ENCODE measurements at places on chromosomes 5 and 9.
A peak's percentile ranks its signal among the peaks of the same experiment; 100 is the strongest.

DNA sequence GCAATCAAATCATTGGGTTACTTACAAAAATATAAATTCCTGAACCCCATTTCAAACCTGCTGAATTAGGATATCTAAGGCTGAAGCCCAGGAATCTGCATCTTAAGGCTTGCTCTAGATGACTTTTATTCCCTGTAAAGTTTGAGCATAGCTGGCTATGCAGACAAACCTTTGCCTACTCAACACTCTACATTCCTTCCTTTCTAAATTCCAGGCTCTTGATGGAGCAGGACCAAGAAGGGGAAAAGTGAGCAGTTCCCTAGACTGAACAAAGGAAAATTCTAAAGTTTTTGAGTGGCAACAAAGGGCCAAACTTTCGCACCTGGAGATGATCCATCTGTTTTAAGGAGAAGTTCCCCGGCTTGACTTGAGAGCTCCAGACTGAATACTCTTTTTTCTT, 9.8 kb upstream of the ADRA1B start:
- DNase-seq, result no peak

- no peak for DNase-seq
Measured at GRCh38 chr5:146340260-146341081, 1.8 kb downstream of the POU4F3 start.

DNA sequence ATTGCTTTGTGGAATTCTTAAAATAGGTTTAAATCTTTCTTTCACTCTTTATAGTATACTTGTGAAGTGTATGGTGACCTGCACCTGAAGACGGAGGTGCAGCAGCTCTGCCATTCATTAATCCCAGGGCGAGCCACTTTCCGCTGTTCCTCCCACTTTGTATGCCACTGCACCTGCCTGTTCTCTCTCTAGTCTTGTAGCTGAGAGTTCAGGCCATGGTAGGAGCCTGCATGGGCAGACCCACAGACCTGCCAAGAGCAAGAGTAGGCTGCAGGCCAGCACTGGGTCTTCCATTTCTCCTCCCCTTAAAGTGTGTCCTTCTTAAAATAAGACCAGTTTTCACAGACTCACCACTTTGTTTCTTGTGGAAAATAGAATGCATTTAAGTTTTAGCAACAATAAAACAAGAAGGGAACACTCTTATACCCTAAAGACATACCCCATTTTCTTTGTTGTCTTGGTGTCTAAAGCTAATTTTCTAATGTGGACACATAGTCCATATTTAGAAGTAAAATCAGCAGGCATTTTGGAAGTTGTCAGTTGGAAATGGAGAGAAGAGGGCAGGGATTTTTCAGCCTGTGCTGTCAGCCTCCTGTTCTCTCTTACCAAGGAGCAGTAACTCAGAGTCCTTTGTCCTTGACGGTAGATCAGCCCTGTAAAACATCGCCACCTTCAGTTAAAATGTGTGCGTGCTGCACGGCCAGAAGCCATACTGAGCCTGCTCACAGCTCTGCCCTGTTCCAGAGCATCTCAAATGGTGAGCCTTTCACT, 103.2 kb downstream of the SNCAIP start:
- DNase-seq, result no peak

DNA sequence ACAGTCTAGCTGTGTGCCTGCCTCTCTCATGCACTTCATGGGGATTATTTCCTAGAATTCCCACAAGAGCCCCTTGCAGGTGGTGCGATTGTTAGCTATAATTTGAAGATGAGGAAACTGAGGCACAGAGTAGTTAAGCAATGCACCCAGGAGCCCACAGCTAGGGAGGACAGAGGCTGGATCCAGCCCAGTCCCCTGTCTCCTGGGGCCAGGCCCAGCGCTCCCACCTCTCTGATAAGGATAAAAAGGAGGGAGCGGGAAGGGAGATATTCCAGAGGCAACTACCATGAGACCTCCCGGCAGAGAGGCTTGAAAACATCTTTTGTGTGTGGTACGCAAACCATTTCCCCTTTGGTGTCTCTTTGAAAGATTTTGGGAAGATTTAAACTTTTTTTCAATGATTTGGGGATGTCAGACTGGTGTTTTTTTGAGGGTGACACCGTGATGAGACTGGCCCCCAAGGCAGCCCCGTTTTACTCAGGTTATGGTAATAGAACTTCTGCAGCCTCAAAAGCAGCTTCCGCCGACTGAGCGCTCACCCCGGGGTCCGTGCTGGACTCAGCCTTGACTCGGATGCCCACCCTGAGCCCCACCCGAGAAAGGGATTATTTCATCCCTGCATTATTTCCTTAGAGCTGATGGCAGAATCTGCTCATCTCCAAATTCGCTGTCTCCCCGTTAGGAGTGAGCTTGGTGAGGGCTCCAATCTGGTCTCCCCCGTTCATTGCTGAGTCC, 144.7 kb upstream of the IER5L start:
- DNase-seq, result no peak

GRCh38 chr5:59143926-59144333, 561.1 kb downstream of the RAB3C start:
- DNase-seq, result no peak

DNA sequence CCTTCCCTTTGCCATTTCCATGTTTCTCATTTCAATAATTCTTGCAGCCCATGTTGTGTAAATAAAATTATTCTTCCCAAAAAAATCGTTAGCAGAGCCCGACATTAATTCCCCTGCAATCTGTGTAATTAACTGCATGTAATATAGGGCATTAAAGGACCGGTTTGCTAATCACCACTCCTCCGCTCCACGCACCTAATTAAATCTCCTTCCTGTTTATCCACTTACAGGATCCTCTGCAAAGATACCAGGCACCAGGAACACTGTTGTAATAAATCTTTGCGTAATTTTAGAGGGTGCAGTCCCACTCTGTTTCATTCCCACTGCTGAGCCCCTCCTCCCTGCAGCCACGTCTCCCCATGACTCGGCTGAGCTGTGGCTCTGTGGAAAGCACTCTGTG, 105.0 kb upstream of the PPP1R26 start:
- DNase-seq, result no peak

- DNase-seq, result no peak
Measured at GRCh38 chr5:123617561-123617960, 105.6 kb downstream of the CSNK1G3 start.

- no peak for DNase-seq
Measured at GRCh38 chr9:16681652-16681987, 188.8 kb downstream of the BNC2 start.

DNA sequence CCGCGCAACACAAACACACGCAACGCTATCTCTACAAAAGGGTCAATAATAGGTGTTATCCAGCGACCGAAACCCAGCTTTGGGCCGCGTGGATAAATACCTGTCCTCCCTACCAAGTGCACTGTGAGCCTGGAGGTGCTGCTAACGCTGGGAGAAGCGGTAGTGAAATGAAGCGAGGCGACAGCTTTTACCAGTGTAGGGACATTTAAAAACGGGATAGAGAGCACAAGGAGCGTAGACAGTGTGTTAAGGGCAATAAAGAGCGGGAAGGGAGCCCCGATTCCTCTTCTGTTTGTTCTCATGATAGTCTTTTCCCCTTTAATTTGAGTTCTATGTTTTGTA, 421 bp upstream of the DEPDC1B start:
- DNase-seq, result peak; percentile 0

DNA sequence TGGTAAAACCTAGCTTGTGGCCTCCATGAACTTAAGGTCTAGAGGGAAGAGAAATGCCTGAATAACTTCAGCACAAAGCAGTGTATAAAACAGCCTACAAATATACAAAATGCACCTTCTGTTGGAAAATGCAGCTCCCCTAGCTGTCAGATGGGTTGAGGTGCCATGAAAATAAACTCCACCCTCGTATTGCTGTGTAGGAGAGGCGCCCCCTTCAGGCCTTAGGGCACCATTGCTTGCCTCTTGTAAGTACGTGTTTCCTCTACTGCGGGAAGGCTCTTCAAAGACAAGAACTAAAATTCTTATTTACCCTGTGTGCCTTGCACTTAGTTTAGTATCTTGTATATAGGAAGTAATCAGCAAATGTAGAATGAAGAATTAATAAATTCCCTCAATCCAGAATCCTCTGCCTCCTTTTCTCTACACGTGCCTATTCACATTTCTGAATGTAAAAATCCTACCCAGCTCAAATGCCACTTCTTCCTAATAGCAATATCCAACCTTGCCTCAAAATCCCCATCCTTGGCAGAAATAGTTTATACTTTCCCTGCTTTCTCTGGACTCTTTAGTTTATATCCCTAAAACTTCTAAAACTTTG, 393.7 kb upstream of the PDE4D start:
- no peak for DNase-seq

DNA sequence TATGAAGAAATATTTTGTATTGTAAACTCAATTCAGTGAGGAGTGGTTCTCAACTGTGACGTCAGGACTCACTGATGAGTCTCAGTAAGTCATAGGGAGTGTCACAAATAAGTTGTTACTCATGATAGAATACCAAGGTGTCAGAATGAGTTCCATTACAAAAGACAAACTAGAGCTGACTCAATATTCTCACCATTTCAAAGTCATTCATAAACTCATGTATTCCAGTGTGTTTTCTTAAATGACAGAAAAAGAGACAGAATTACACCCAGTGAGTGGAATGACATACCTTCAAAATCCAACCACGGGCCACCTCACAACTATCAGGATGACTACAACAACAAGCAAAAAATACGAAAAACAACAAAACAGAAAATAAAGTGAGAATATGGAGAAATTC, 321.5 kb downstream of the ENC1 start:
- no peak for DNase-seq

- DNase-seq, result no peak
Measured at GRCh38 chr9:114050646-114051045, 27.5 kb downstream of the AMBP start.

DNA sequence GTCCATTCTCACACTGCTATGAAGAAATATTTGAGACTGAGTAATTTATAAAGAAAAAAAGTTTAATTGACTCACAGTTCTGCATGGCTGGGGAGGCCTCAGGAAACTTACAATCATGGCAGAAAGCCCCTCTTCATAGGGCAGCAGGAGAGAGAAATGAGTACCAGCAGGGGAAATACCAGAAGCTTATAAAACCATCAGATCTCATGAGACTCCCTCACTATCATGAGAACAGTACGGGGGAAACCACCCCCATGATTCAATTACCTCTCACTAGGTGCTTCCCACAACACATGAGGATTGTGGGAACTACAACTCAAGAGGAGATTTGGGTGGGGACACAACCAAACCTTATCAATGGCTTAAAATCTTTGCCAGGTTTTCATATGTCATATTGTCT, 20.3 kb upstream of the TENT4A start:
- no peak for DNase-seq

DNA sequence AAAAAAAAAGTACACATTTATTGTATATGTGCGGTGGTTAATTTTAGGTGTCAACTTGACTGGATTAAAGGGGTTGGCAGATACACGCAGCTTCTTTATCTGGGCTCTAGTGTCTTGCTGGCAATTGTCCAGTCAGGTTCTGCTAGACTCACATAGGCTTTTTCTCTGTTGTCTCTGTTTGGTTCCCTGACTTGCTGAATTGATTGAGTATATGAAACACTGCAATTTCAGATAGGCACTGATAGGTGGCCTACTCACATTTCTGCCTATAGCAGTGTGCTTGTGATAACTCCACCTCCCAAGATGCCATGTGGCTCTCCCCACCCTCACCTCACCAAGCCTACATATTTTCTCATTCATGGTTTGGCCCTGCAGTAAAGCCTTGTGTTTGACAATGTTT, 52.5 kb downstream of the AOPEP start:
- no peak for DNase-seq

DNA sequence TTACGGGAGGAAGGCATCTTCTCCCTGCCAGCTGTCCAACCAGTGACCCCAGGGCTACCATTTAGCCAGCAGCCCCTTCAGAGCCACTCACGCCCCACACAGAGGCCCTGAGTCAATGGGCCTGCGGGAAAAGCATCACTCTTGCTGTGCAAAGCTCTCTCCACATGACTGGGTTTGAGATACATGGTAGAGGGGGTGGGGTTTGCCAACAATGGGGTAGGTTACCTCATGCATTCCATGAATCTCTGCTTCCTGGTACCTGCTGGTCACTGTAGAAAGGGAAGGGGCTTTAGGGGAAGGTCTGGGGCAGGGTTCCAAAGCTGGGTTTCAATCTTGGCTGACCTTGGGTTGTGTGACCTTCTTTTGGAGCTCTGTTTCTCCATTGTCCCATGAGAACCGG, 22.9 kb upstream of the TTLL11 start:
- no peak for DNase-seq

- DNase-seq, result no peak
Measured at GRCh38 chr9:93183663-93184431, at the start of gene WNK2. Gene WNK2, plus strand, starts transcription at chr9:93184139. Its CDS starts 791 bp downstream, at chr9:93184930.

DNA sequence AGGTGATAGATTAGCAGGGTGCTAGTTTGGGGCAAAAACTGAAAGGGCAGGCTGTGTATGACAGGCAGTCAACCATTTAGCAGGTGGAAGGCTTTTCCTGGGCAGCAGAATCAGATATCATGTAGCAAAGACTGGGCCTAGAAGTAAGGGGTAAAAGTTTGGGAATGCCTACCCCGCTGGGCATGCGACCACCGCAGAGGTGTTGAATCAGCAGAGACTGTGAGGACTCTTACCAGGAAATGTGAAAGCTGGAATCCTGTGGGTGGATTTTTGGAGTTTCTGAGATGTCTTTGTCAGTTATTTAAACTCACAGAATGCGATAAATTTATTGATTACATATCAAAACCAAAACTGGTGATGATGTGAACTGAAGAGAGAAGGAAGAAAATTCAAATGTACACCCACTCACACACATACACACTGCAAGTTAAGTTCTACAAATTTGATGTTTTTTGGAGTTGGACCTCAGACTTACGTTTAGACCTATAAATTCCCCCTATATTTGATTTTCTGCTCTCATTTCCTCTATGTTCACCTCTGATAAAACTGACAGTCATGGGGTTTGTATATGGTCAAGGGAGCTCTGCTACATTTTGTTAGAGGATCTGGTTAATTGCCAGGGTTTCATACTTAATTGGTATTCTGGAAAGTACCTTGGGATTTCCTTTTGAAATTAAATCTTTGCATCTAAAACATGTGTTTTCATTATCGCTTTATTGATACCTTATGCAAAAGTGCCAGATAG, 333.6 kb downstream of the CSNK1G3 start:
- DNase-seq, result no peak

DNA sequence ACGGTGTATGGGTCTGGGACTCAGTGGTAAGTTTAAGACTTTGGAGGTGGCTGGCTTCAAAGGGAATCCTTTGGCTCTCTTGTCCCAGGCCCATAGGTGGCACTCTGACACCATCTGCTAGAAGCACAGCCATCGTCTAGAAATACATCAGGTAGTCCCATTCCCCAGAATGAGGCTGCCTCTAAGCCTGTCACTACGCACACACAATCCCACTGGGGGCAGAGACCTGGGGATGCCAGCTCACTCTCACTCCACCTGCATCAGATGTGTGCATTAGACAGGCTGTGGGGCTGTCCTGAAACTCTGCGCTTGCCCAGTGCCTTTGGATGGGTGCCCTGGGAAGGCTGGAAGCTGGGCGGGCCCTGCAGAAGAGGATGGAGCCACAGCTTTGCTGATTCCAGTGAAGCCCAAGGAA, 127.5 kb upstream of the PANK3 start:
- no peak for DNase-seq

- DNase-seq, result no peak
Measured at GRCh38 chr9:69623276-69623675, 48.9 kb downstream of the APBA1 start.

- DNase-seq, result no peak
Measured at GRCh38 chr5:145244788-145245187, 590.4 kb downstream of the PRELID2 start.

Data from stimulated activated CD8-positive, alpha-beta memory T cell treated with anti-CD3 and anti-CD28 coated beads, Interleukin-7, amount 100 ng/mL, for 1 hour (primary cell).